Ovary (tissue), 10 donors: ENCODE measurements at places on chromosomes 3 and 15. TPM values are rescaled to one million over a fixed set of nuclear protein-coding genes. Genes with fewer than 3 reads are reported as not detected.

CFAP91 gene
- total RNA-seq: 11.4 TPM

ACTRT3 gene
- 3.5 TPM for total RNA-seq

SCAANT1 gene
- not detected for total RNA-seq

DNAH12 gene
- 0.92 TPM for total RNA-seq

NEK4 gene
- total RNA-seq: 21.6 TPM

CHRFAM7A gene
- 0.81 TPM for total RNA-seq
